ENCODE measurements at places on chromosomes 12 and 14. TPM values are rescaled to one million over a fixed set of nuclear protein-coding genes. Genes with fewer than 3 reads are reported as not detected.

TPI1 gene
- total RNA-seq, result 717 TPM

SRRM4 gene
- total RNA-seq, result not detected

PLXNC1 gene
- total RNA-seq, result 9.4 TPM

HOTAIR gene
- total RNA-seq, result 1.8 TPM

DLGAP5 gene
- total RNA-seq, result 27.6 TPM

DTX1 gene
- total RNA-seq, result not detected

RALGAPA1 gene
- total RNA-seq, result 47.7 TPM

ARPC3 gene
- 390 TPM for total RNA-seq

TIMELESS gene
- 4.8 TPM for total RNA-seq

ALX1 gene
- total RNA-seq, result not detected

SPIC gene
- not detected for total RNA-seq

GLIPR1L1 gene
- total RNA-seq, result not detected

CREBL2 gene
- 67.0 TPM for total RNA-seq

SRP54 gene
- 89.1 TPM for total RNA-seq

MUCL1 gene
- not detected for total RNA-seq

YLPM1 gene
- 52.8 TPM for total RNA-seq

OR4M1 gene
- total RNA-seq, result not detected

Data from articular chondrocyte of knee joint (primary cell).